ENCODE measurements at places on chromosomes 5 and 9.

- DNase-seq, result no peak
Measured at GRCh38 chr9:94157050-94157801, 73.0 kb downstream of the PTPDC1 start.

DNA sequence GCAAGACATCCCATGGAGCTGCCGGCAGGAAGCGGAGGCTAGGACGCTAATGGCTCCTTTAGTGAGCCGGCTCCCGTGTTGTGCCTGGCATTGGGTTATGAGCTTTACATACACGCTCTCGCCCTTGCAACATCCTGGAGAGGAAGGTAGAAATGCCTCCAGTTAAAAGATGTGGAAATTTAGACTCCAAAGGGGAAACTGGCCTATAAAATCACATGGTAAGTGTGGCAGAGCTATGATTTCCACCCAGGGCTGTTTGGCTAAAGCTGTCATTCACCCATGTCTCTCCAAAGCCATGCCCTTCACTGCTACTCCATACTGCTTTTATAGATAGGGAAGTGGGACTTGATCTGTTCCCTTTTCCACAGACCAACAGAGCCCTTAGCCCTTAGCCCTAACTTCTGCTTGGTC, 5.2 kb downstream of the GM2A start:
- DNase-seq, result no peak

- DNase-seq, result no peak
Measured at GRCh38 chr9:91239367-91240111, 122.2 kb downstream of the AUH start.

- no peak for DNase-seq
Measured at GRCh38 chr9:83473488-83473971, 64.7 kb downstream of the FRMD3 start.

- no peak for DNase-seq
Measured at GRCh38 chr5:172898218-172898842, 60.9 kb upstream of the RPL26L1 start.

GRCh38 chr5:177988989-177989625, 6.9 kb downstream of the PROP1 start:
- DNase-seq, result no peak

GRCh38 chr9:131481441-131482342, 21.0 kb upstream of the POMT1 start:
- DNase-seq, result no peak

GRCh38 chr9:137900584-137901310, 23.2 kb downstream of the CACNA1B start:
- no peak for DNase-seq

DNA sequence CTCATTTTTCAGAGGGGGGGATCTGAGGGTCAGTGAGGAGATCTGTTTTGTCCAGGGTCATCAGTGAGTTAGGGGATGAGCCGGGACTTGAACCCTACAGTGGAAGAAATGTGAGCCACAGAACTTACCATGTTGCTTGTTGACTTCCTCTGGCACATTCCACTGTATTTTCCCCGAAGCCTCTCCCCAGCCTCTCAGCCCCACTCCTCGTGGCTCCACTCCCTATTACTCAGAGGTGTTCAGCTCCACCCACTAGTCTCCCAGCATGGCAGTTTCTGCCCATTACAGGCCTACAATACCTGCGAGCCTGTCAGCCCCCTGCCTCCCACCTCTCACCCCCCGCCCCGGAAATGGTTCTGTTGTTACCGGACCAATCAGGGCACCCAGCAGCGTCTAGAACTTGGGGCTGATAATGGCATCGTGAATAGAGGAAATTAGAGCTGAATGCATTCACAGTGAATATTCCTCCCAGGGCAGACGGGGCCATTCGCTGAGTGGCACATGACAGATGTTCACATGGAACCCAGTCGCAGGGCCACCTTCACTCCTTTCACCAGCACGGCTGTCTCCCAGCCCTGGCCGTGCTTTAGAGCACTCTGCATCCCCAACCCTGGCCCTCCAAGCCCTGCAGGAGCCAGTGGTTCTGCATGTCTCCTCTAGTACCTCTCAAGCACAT, 81.6 kb downstream of the KCNIP1 start:
- no peak for DNase-seq

- DNase-seq, result no peak
Measured at GRCh38 chr9:95626885-95627558, 110.3 kb upstream of the PTCH1 start.
